ENCODE measurements at places on chromosomes 6 and 20.
A peak's percentile ranks its signal among the peaks of the same experiment; 100 is the strongest.

DNA sequence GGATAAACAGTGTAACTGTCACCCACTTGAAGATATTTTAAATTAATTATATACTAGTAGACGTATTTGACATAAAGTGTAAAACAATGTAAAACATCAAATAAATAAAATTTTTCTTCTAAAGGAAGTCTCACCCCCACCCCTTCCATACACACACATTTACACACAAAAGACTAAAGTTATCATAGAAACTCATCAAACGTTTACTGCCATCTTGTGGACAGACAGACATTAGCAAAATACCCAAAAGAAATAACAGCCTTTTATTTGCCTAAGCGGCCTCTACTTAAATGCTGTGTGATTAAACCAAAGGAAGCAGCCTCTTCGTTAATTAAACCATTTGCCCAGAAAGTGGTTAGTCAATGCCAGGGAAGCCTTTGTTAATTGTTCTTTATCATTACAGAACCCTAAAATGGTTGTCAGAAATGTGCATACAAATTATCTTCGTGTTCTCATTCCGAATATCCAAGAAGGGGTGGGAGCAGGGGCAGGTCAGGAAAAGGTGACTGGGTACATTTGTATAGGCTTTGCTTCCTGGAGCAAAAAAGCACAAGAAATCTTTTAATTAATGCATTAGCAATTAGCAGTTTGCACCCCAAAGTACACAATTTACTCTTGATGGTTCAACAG lies 176.2 kb upstream of the SASH1 start:
- DNase-seq = peak; percentile 19

DNA sequence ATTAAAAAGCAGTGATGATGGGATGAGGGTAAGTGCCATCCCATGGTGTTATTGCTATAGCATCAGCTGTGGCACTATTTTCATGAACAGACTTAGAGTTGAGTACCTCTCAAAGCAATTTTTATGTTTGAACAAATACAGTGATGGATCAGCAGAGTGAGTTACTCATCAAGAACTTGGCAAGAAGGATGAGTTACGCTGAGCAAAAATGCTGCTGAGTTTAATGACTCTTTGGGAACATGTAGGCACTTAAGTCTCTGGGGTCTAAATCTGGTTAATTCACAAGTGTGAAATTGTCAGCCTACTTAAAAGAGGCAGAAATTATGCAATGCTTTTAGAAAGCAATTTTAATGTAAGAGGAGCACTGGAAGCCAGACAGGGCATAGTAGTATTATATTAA lies 78.5 kb upstream of the AHI1 start:
- no peak for DNase-seq

DNA sequence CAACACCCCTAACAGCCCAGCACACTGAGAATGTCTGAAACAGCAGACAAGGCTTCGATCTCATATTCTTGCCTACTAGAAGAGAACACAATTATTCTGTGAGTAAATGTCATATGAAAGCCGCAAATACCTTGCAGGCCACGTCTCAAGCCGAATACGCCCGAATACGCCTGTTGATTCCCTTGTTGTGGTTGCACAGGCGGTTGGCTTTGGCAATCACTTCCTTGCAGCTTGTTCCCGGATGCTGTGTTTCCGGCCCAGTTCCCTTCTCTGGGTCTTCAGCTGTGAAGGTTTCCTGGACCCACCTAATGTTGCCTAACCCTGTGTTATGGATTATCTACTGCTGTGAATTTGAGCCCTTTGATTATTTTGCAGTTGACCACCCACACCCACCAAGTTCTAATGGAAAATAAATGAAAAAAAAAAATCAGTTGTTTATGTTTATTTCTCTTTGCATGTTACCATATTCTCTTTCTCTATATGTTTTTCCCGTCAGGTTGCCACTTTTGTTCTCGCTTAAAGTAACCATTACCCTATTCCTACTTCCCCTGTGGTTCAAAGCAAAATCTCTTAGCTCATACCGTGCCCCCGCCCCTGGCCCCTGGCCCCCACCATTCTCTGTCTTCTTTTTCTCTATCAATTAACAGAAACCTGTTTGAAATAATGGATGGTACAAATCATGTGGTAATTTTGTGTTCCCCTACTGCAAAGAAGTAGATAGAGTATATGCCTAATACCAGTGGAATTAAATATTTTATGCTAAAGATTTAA lies 172.4 kb downstream of the ADGB start:
- no peak for DNase-seq

- peak; percentile 14 for DNase-seq
Observed at GRCh38 chr6:46138281-46138680, 8.5 kb downstream of the ENPP4 start.

DNA sequence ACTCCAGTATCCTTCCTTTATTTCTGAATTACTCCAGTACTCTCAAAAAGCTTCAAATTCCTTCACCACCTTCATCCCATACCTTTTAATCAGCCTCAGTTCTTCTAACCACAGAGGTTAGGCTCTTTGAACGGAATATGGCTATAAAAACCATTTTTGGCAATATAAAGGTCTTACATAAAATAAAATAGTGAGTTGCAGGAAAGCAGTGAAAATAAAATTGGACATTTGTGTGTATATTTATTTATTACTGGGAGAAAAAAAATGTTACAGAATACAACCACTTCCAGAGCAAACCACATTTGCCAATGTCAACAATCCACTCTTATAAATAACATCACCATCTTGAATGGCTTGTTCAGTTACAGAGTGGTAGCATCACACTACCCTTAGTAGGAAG lies 7.7 kb downstream of the HDDC2 start:
- DNase-seq = no peak

DNA sequence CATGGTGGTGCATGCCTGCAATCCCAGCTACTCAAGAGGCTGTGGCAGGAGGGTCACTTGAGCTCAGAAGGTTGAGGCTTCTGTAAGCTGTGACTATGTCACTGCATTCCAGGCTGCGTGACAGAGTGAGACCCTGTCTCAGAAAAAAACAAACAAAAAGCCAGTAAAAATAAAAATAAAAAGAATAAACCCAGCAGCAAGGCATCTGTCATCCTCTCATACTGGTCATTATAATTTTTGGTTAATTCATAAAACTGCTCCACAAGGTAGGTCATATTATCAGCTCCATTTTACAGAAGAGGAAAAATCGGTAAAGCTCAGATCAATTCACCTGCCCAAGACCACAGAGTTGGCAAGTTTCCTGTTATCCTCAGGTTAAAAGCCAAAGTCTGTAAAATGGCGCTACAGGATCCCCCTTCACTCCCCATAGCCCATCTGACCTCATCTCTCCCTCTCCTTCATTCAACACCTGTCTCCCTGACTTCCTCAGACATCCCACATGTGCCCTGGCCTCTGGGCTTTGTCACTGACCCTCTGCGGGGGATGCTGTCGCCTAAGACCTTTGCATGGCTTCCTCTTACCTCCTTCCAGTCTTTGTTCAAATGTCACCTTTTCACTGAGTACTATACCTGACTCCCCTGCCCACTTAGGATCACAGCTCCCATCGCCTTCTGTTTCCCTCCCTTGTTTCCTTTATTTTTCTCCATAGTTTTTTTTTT lies 213.2 kb upstream of the ZNF217 start:
- DNase-seq = no peak

DNA sequence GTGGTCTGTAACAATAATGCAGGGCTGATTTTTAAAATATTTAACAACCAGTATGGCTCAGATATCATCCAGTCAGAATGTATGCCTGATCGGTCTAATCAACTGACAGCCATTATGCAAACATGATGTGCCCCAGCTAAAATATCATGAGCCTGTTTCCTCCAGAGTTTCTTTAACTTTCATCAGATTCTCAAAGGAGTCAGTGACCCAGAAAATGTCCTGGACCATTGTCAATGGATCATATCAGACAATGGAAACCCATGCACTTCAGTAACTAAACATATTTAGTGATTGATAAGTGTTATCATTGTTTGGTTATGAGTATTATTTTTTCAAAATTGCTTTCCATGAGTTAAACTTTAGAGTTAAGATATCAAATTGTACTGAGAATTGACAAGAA lies 173.5 kb downstream of the LMBRD1 start:
- DNase-seq = no peak

DNA sequence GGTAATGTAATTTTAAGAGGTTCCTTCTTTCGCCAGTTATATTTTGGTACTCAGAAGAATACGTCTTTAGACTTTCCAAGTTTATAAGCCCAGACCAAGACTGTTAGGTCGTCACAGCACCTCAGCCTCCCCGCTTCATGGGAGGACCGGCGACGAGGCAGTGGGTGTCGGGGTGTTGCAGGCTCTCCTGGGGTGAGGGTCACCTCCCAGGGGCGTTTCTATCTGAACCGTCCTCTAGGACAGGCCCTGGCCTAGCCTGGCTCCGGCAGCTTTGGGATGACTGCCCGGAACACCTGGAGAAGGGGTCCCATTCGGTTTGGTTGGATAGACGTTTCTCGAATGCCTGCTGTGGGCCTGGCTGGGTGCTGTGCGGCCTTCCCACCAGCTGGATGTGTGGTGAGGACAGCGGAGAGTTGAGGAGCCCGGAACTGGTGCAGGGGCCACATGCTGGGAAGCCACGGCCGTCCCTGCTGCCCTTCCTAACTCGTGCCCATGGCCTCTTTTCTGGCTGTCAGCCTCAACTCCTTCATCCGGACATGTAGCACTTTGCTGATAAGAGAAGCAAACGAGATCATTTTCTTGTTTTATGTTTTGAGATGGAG lies 1.1 kb downstream of the OSBPL2 start:
- DNase-seq = no peak
